Activated T-helper 1 cell treated with Interleukin-2 at 50 U/mL for 16 hours (primary cell): ENCODE measurements at places on chromosomes 11 and 22.

- no peak for DNase-seq
Measured at GRCh38 chr11:20125927-20126326, 34.3 kb downstream of the DBX1 start.

GRCh38 chr11:118918686-118919280 is 6.9 kb downstream of the BCL9L start:
- DNase-seq = no peak

- no peak for DNase-seq
Measured at GRCh38 chr11:8261291-8261690, 2.4 kb downstream of the LMO1 start.

DNA sequence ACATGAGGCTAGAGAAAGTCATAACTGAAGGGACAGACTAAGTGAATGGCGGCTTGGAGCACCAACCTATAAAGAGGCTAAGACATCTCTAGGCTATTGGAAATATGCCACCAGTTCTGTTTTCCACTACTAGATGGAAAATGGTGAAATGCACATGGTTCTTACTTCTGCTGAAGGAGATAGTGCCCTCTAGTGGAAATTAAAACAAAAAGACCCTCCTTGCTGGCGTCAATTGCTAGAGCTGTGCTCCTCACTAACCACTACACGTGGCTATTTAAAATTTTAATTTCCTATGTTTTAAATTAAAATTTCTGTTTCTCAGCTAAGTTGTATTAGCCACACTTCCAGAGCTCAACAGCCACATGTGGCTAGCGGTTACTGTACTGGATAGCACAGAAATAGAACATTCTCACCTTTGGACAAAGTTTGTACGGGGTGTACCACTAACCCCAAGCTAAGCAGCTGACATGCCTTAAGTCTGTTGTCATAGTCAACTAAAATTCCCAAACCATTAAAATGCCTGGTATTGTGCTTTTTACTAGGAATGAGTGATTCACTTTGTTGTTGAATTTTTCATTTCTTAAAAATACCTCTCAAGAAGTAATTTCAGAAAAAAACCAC is 34.1 kb upstream of the CALCA start:
- no peak for DNase-seq

DNA sequence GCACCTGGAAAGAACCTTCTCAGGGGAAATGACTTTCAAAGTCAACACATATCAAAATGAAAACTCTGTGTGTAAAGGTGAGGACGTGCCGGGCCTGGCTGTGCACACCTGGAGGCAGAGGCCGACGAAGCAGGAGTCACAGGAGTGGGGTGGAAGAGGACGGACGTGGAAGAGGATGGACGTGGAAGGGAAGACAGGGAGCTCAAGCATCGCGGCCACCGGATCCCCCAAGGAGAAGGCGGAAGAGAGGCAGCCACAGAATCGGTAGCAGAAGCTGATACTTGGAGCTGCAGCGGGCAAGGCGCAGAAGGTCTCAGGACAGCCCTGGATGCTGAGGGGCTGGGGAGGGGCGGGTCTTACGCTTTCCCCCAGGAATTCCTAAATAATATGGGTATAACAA is 519.8 kb downstream of the BRD1 start:
- no peak for DNase-seq

GRCh38 chr22:45308957-45309421 is 745 bp upstream of the FAM118A start:
- DNase-seq = no peak

GRCh38 chr11:64089493-64089892 is 53.8 kb downstream of the FLRT1 start:
- no peak for DNase-seq

GRCh38 chr11:78419327-78419726 is 1.7 kb upstream of the GAB2 start:
- DNase-seq = no peak

- no peak for DNase-seq
Measured at GRCh38 chr22:35594686-35595085, 22.4 kb downstream of the MB start.

DNA sequence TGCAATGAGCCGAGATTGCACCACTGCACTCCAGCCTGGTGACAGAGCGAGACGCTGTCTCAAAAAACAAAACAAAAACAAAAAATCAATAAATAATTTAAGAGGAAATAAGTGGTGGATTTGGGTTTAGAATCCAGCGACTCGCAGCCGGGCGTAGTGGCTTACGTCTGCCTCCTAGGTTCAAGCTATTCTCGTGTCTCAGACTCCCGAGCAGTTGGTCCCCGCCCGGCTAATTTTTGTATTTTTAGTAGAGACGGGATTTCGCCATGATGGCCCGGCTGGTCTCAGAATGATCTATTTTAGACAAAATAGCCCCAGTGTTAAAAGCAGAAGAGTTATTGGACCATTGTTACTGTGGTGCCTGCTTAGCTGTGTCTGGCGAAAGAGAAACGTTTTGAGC is 29.8 kb downstream of the SNU13 start:
- DNase-seq = no peak

DNA sequence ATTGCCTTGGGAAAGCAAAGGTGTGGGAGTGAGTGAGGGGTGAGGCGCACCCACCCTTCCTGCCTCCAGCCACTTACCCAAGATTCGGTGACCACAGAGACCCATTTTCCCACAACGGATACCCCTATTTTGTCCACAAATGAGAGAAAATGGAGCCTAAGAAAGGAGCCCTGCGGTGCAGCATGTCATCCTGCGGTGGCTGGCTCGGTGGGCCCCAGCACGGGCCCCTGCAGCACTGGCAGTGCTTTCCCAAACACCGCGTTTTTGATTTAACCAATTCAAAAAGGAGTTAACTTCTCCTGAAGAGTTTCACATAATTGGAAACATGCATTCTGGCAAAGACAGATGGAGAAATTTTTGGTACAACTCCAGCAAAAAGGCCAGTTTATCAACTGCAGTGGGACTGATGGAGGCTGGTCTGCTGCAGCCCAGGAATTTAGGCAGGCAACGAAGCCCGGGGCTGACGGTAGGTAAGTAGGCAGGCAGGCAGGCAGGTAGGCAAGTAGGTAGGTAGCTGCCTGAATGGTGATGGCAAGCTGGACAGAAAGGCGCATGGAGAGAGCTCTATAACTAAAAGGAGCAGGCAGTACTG is 84.2 kb downstream of the FDX1 start:
- no peak for DNase-seq

DNA sequence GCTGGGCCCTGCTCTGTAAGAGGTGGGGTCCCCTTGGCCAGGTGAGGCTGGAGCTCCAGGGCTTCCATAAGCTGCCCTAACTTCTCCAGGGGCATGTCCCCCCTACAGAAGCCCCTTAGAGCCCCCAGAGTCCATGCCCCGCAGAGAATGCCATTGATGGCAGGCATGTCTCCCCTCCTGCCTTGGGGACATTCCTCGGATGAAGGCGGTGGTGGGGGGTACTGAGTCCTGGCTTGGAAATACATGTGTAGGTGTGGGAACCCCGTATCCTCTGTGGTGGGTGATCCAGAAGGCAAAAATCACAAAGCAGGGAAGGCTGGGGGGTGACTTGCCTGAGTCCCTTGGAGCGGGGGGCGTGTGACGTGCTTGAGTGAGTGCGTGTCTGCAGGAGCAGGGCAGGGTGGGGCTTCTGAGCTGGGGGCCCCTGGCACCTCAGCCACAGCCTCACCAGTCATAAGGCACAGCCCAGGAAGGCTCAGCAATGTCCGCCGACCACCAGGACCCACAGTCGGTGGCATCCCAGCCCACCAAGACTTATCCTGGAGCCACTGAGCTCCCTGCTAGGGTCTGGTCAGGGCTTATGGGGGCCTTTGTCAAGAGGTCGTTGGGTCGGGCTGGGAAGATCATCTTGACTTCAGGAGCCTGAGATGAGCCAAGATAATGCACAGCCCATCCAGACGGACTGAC is 69.8 kb upstream of the KCNQ1OT1 start:
- DNase-seq = no peak

DNA sequence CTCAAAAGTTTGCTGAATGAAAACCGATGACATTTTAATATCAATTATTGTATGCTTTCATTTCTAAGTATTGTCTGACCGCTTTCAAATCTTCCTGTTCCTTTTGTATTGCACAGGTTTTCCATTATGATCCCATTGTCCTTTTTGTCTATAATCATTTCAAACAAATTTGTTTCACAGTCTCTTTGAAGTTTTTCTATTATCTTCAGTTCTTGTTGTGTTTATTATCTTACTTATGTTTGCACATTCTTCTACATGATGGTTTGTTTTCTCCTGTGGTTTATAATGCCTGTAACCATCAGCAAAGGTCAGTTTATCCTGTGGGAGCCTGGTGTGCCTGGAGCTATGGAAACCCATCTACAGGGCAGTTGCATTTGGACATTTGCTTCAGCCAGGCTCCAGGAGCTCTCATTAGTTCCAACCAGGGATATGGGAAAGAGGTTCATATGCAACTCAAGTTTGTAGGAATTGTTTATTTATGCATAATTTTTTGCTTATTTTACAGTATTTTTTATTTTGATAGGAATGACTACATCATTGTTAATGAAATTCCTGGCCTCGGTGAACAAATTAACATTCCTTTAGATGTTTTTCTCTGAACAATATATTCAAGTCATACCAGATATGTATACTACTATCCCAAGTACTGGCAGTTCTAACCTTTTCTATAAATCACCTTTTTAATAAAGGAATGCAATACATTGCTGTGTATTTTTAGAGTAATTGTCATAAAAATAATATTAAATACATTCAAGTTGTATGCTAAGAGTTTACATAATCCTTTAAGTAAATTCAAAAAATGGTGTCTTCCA is 179.2 kb downstream of the SBF2 start:
- no peak for DNase-seq

DNA sequence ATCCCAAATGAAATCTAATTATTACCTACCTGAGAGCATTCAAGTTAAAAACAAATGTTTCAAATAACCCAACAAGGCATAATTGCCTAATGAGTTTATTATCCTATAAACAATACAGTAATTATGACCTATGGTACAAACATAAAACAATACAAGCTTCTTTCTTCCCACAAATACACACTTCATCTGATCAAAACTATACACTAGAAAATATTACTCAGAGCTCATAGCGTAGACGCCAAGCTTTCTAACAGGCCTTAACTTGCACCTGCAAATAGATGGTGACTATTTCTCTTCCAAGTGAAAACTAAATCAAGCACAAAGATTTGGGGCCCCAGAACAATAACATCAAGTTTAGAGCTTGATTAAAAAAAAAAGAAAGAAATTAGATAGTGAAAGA is 78.1 kb downstream of the SOX6 start:
- no peak for DNase-seq

GRCh38 chr11:2687782-2688191 is 12.0 kb downstream of the KCNQ1OT1 start:
- DNase-seq = no peak

- DNase-seq = no peak
Measured at GRCh38 chr22:37533995-37534394, 14.8 kb upstream of the CARD10 start.

DNA sequence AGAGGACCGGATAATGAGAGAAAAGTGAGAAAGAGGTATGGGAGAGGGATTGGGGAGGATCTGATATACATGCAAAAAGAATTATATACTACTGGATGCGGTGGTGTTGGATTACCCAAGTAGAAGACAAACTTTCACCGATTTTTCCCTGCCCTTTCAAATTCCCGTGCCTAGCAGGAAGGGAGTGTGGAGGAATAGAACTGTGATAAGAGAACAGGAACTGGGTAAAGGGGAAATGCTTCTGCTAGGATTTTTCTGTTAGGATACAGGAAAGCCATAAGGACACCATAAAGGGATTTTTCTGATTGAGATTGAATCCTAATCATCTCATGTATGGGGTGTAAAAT is 480 bp upstream of the MTMR2 start:
- no peak for DNase-seq

GRCh38 chr11:64129403-64129802 is 36.5 kb downstream of the MACROD1 start:
- DNase-seq = no peak

- DNase-seq = no peak
Measured at GRCh38 chr11:85627332-85627997, at the start of gene DLG2. Gene DLG2 (minus strand): TSS chr11:85627344.

DNA sequence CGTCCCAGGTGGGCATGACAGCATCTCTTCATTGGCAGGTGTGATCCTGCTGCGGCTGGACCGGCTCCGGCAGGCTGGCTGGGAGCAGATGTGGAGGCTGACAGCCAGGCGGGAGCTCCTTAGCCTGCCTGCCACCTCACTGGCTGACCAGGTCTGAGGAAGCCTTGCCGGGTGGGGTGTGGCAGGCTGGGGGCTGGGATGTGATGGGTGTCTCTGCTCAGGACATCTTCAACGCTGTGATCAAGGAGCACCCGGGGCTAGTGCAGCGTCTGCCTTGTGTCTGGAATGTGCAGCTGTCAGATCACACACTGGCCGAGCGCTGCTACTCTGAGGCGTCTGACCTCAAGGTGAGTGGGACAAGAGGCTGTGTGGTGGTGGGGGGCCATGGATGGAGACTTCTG is 3.5 kb downstream of the LARGE2 start:
- no peak for DNase-seq

DNA sequence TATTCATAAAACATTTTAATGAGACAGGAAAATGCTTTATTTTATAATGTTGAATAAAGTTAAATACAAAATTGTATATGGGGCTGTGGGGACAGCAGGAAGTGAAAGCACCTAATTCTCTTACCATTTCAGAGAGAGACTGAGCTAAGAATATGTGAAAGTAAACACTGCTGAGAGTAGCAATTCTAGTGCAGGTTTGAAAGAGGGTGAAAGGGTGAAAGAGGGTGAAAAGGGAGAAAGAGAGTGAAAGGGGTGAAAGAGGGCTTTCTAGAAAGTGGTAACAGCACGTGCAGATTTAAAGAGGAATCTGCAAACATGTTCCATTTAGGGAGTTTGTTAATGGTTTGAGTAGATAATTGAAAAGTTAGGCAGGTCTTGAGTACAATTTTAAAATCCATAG is 652.0 kb upstream of the CCDC90B start:
- no peak for DNase-seq
